Foreskin melanocyte (primary cell): ENCODE measurements at places on chromosomes 6 and 20.

- DNase-seq: no peak
Observed at GRCh38 chr6:14000901-14001300, 76.1 kb downstream of the RNF182 start.

DNA sequence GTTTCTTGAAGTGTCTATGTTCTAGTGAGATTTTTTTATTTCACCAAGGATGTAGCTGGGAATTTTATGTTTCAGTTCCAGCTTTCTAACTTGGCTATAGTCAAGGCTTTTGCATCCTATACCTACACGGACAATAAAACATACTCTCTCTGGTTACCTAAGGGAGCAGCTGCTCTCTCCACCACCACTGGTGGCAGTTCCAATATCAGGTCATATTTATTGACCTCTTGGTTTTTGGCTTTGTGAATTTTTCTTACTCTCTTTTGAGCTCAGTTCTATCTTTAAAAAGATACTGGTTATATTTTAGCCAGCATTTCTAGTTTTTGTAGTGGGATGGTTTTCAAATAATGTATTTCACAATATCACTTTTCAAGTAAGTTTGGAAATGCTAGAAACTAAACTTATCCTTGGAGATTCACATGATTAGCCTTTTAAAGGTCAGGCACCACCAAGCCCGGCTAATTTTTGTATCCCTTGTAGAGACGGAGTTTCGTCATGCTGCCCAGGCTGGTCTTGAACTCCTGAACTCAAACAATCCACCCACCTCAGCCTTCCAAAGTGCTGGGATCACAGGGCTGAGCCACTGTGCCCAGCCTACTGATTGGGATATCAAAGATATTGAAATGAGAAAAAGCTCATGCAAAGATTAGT, 34.7 kb upstream of the HAO1 start:
- no peak for DNase-seq

DNA sequence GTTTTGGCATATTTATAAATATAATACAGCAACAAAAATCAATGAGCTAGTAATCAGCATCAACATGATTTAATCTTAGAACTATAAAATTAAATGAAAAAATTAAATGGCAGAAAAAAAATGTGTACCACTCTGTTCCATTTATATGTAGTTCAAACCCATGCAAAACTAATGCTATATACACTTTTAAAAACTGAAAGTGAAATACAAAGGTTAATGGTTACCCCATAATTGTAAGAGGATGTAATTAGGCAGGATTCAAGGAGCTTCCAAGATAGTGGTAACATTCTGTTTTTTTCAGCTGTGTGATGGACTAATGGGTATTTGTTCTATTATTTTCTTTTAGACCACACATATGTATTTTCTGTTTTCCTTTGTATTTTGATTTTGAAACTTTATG, 492.1 kb downstream of the UTRN start:
- no peak for DNase-seq

GRCh38 chr6:113616701-113617274, 240.4 kb upstream of the MARCKS start:
- DNase-seq: no peak

DNA sequence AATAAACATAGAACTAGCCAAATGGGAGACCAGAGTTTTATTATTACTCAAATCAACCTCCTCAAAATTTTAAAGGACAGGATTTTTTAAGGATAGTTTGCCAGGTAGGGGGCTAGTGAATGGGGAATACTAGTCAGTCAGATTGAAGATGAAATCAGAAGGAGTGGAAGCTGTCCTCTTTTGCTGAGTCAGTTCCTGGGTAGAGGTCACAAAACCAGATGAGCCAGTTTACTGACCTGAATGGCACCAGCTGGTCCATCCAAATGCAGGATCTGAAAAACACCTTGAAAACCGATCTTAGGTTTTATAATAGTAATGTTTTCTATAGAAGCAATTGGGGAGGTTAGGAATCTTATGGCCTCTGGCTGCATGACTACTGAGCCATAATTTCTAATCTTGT, 558.2 kb downstream of the PKHD1 start:
- DNase-seq: no peak
